ENCODE measurements at places on chromosomes 16 and 17. TPM values are rescaled to one million over a fixed set of nuclear protein-coding genes. Genes with fewer than 3 reads are reported as not detected.

- no peak for DNase-seq
These were observed 7.5 kb downstream of the TMEM235 start for GRCh38 chr17:78238823-78239488.

GRCh38 chr17:17552351-17553216 is 38.9 kb downstream of the PEMT start:
- DNase-seq: no peak

- DNase-seq: no peak
These were observed 28.5 kb upstream of the ERN1 start for GRCh38 chr17:64158406-64158805.

DNA sequence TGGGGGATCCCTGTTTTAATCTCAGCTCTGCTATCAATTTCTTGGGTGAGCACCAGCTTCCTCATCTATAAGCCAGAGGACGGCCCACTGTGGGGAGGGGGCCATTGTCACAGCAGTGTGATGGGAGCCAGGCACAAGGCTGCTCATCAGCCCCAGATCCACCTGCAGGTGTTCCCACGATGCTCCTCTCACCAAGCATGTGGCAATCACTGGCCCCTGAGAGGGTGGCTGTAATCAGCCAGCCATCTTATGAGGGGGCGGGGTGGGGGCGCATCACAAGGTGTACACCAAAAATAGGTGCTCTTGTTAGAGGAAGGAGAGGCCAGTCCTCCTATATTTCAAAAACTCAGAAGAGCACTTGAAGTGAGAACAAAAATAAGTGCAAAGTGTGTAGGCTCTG is 31.2 kb downstream of the HNF1B start:
- DNase-seq: no peak

- no peak for DNase-seq
These were observed 10.4 kb downstream of the RPUSD1 start for GRCh38 chr16:777826-778225.

DNA sequence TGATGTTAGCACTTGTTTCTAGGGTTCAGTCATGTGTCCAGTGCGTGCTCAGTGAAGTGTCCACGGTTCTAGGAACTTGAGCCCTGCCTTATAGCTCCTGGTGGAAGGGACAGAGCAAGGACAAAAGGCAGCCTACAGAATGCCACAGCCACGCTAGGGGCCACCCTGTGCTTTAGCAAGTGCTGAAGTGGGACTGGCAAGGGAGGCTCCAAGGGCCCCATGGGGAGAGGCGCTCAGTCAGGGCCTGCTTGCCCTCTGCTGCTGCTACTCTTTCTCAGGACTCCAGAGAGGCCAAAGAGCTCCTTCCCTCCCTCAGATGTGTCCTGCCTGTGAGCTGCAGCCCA is 6.8 kb downstream of the NT5C start:
- no peak for DNase-seq

- no peak for DNase-seq
These were observed 116.8 kb upstream of the SOX9 start for GRCh38 chr17:72004011-72004427.

- no peak for DNase-seq
These were observed 79.6 kb upstream of the ATP2A3 start for GRCh38 chr17:4043862-4044261.

DNA sequence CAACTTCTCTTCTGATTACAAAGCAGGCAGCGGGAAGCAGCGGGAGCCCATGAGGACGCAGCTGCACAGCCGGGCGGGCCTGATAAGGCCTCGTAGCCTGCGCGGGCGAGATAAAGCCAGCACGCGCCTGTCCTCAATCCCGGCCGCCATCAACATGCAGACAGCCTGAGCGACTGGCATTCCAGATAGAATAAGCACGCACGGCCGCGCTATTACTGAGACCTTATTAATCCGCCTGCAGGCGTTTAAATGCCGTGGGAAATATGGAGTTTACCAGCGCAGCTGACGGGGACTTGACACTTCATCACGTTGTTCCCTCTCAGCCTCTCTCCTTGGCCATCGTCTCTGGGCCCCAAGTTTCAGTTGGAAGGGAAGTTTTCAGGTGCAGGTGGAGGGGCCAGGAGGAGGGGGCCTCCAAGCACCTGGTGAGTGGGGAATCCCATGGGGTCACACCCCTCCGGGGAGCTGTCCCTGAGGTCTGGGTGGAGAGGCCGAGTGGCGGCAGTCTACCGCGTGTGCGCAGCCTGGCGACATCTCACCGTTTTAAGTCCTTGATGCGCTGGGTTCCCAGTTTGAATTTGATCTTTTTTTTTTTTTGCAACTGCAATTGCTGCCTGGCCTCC is 27.3 kb upstream of the CBFA2T3 start:
- no peak for DNase-seq

- no peak for DNase-seq
These were observed 20.5 kb upstream of the CHP2 start for GRCh38 chr16:23734176-23734893.

GRCh38 chr17:17237026-17237799 is at the start of gene FLCN:
Gene FLCN (minus strand): TSS chr17:17237168. CDS start chr17:17228137, 9,031 bp downstream.
- peak; percentile 92 for DNase-seq

GRCh38 chr17:59347975-59348391 is 16.5 kb downstream of the YPEL2 start:
- no peak for DNase-seq

GRCh38 chr17:27760069-27760885 is 40.1 kb downstream of the NOS2 start:
- DNase-seq: peak; percentile 7

DNA sequence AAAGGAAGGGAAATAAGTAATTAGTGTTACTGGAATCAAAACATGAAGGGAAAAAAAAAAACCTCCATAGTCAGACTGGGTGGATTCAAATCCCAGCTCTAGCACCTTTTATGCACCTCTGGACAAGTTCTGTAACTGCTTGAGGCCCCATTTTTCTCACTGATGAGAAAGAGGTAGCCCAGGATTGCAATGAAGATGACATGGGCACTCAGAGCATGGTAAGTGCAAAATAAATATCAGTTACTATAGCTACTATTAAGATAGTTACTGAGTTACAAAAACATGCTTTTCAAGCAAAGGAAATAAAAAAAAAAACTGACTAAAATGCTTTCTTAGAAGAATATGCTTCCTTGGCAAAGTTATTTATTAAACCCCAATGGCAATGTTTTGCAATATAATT is 58.8 kb downstream of the CEP95 start:
- DNase-seq: no peak

- peak; percentile 11 for DNase-seq
These were observed 537 bp downstream of the PALB2 start for GRCh38 chr16:23640615-23640930.

GRCh38 chr16:84119368-84119767 is 2.6 kb upstream of the MBTPS1 start:
- no peak for DNase-seq

DNA sequence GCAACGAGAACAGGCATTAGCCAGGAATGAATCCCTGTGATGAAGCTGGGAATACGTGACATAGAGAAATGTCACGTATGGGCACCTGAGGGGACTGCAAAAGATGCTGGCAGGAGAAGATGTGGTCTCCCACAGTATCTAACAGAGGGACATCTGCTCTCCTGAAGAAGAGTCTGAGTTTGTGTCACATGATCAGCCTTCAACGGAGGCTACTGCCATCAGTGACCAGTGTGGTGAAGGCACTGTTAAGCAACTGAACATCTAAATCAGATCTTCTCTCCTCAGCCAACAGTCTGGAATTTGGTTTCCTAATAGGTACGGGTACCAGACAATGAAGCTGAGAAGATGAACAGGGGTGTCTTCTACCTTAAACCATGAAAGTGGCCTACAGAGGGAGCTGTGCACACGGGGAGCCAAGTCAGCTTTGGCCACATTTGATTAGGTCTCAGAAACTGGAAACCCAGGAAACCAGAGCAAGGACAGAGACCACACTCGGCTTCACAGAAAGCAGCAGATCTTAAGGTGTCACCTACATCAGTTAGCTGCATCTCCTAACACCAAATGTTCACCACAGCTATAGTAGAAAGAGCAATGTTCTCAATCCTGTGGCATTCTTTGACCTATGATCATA is 41.8 kb downstream of the BRD7 start:
- DNase-seq: peak; percentile 31

DNA sequence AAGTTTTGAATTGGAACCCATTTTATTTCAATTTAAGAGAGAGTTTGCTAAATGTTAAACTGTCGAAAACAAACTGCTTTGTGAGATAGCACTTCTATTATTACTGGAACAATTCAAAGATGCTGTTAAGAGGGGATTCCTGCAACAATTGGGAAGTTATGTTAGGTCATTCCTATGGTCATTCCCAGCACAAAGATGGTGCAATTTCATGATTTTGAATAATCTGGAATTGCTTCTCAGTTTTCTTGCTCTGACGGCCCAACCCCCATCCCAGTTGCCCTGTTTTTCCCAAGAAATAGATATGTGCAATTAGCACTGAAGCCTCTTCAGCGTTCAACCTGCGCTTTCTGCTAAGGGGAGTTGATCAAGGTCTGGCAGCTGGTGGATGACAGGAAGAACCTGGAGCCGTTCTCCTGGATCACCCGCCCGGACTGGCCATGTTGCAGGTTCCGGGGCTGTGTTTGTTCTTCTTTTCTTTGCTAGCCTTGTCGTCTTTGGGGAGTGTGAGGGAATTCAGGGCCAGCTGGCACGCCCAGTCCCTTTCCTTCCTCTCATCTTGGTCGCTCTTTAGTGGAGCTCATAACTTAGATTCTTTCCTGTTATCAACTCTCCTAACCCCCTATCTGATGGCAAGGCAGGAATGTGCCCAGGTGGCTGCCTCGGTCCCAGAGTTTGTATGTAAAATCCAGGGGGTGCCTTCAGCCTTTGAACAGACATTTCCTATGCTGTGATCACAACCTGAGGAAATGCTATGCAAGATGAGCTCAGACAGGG is 29.0 kb upstream of the IRF8 start:
- no peak for DNase-seq

- DNase-seq: no peak
These were observed 14.7 kb upstream of the CTCF start for GRCh38 chr16:67547423-67548264.

- DNase-seq: peak; percentile 68
These were observed 32.0 kb downstream of the MBTPS1 start for GRCh38 chr16:84084570-84085270.

DNA sequence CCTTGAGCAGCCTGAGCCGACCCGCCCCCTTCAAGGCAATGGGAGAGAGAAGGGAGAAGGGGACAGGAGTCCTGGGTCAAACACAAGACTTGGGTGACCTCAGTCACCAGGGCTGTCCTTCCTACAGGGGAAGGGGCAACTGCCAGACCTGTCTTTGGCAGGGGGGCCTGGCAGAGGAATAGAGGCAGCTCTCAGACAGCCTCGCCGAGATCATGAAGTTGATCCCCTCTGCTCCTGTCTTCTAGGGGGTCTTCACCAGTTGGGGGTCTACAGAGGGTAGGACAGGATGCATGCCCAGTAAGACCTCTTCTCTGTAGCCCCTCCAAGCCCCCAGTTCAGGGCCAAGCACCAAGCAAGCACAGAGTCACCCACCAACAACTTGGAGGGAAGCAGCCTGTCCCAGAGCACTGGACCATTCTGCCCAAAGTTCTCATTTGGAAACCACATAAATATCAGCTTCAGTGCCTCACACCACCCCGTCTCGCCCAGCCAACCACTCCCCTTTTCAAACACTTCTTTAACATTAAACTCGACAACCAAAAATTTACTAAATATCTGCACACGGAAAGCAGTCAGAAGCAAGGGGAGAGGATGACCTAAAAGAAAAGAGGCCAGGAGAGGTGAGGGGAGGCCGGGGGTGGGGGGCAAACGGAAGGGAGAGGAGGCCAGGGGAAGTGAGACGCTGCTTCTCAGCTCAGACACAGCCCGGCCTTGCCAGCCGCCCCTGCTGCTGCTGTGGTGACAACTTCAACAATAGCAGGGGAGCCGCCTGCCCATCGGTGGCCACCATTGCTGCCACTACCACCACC is 7.7 kb downstream of the DOK4 start:
- no peak for DNase-seq

GRCh38 chr17:79986411-79987186 is 49.1 kb downstream of the TBC1D16 start:
- peak; percentile 27 for DNase-seq

- DNase-seq: no peak
These were observed 415.3 kb upstream of the C16orf82 start for GRCh38 chr16:26651464-26651863.

DNA sequence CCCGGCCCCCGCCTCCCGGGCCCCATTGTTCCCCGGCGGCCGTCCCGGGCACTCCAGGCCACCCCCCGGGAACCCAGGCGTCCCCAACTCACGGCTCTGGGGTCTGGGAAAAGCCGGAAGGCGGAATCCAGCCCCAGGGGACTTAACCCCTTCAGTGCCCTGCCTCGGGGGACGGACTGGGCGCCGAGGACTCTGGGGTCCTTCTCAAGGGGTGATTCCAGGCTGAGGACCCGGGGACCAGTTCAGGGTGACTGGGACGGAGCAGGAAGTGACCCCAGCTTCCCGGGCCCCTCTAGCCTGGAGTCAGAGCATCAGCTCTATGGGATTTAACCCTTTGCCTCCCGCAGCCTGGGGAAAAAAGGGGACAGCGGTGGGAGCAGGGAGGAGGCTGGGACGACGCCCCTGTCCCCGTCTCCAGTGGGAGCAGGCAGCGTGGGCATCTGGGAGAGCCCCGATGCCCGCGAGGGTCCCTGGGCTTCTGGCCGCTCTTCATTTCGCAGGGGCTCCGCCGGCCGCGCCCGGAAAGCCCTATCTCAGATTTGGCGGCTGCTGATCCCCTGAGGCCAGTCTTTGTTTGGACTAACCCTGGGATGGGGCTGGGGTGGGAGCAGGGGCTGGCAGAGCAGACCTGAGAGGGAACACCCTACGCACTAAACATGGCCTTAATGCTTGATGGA is at the start of gene ZNF629:
ZNF629 (minus strand) TSS at position 270 of the 677 bp plus-strand sequence. CDS start 2,723 bp downstream, outside the sequence.
- peak; percentile 77 for DNase-seq

NAGS gene
- 7.4 TPM for total RNA-seq

OTOA gene
- total RNA-seq: not detected

SHISA9 gene
- not detected for total RNA-seq

SYT17 gene
- total RNA-seq: 0.26 TPM

ACSM5 gene
- total RNA-seq: not detected

MEIOC gene
- total RNA-seq: not detected

GDPD3 gene
- 1.0 TPM for total RNA-seq

SLC16A13 gene
- 0.26 TPM for total RNA-seq

MYO18A gene
- total RNA-seq: 133 TPM

MYO15B gene
- total RNA-seq: 14.4 TPM

KRT39 gene
- total RNA-seq: 0.33 TPM

UMOD gene
- total RNA-seq: not detected

BCO1 gene
- 0.26 TPM for total RNA-seq

GSG1L gene
- total RNA-seq: not detected

Measured in fibroblast of lung (primary cell).